ENCODE measurements at places on chromosomes 6 and 20. TPM values are rescaled to one million over a fixed set of nuclear protein-coding genes. Genes with fewer than 3 reads are reported as not detected.

The EDN3 gene
- 85.8 TPM for total RNA-seq

The CGA gene
- total RNA-seq, result not detected

The CLIC1 gene
- total RNA-seq, result 328 TPM

The CFAP61 gene
- total RNA-seq, result 7.5 TPM

DNA sequence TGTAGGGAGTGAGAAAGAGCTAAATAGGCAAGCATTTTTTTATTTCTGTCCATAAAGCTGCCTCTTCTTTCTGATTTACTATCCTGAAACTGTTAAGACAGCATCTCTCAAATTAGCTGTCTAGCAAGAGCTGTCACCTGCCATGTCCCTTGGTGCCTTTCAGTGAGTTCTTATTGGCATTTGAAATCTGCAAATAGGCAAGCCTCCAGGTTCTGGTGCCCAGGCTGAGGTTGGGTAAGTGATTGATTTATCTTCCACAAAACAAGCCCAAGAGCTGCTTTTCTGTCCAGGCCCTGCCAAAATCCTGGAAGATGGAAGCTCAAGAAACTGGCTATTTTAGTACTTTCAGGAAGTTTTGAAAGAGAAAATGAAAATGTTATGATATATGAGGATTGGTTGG, 22.4 kb downstream of the MANEA start:
- no peak for DNase-seq

The COL9A3 gene
- total RNA-seq, result 31.3 TPM

DNA sequence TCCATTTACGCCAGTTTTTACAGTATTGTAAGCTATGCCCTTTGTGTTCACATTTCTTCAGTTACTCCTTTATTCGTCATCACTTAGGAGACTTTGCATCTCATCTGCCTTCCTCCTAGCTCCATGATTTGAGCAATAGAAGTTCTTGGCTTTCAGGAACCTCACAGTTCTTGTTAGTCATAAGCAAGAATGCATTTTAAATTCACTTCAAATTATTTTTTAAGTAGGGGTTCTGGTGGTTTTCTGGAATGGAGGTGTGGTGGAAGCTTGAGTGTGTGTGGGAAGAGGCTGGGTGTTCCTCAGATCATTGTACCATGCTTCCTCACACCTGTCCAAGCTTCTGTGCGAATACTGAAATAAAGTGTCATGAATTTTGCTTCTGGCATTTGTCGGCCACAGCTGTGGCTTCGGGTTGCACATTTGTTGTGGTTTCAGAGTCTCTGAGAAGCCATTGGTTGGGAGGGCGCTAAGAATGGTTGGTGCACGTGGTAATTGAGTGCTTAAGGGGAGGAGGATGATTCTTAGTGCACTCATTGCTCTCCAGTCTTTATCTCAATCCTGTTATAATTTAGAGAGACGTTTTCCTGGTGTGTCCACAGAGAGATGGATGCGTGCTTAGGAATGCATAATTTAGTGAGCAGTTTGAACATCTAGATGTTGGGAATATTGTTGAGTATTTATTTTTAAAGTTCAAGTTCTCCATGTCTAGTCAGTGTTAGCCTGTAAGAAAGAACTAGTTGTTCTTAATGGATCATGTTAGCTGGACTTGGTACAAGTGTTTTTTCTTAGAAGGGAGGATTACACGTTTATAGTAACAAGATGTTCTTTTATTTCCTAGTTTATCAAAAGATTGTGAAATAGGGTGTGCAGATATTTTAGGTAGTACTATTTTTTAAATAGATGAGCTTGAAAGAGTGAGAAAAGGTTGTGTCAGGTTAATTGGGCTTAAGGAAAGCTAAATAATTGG, 31.9 kb downstream of the FOXO3 start:
- peak; percentile 61 for DNase-seq

The TMEM200A gene
- total RNA-seq, result 20.9 TPM

The ETV7 gene
- total RNA-seq, result not detected

GRCh38 chr20:39825950-39826349, 863.1 kb downstream of the MAFB start:
- DNase-seq, result no peak

DNA sequence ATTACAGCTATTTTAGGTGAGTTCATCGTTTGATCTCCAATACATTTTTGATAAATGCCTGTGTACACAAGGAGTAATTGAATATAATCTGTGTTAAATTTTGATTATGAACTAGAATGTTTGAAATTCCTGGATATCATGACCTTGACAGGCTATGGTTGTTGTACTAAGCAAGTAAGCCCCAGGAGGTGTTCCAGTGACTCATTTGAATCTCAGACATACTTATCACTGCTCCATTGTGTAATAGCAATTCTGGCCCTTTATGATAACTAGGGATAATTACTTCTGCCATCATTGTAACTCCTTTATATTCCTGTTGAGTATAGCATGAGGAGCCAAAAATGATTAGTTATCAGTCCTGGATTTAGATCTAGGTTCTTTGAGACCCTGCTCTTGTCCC, 1424.6 kb upstream of the ADGRB3 start:
- DNase-seq, result no peak

DNA sequence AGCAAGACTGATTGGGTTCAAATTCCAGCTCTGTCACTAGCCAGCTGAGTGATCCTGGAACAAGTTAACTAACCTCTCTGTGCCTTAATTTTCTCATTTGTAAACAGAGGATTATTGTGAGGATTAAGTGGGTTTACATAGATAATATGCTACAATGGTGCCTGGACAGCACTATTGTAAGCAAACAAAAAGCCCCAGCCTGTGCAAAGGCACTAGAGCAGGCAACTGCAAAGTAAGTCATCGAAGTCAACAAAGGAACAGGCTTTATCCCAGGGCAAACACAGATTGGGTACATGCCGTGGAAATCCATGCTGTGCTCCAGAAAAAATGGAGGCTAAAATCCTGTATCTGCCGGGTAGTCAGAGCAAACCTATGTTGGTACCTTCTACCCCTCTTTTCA, 43.2 kb upstream of the CTNNBL1 start:
- no peak for DNase-seq

The FAM83C gene
- not detected for total RNA-seq

Measured in uterus (tissue), 4 donors.